ENCODE measurements at places on chromosomes 12 and 14.

DNA sequence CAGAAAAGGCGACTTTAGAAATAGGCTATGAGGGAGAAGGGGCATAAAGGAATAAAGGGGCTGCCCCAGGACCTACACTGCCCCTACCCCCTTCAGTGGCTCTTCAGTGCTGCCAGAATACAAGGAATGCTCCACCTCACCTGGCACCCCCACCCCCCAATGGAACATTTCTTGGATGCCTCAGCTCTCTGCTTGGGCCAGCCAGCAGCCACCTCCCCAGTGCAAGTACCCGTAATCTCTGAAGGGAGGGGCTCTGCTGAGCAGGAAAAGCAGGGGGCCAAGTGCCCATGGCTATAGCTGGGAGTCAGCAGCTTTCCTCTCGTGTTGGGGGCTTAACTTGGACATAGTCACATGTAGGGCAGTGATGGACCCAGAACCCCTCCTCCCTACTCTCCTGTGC is 33.3 kb downstream of the BAZ2A start:
- H3K27ac ChIP-seq = no peak overlapping the region
- H3K36me3 ChIP-seq = peaks cover 34% of the 10 kb centered on the region
- no peak for DNase-seq
- no peaks in the 10 kb centered on the region for H3K4me1 ChIP-seq

DNA sequence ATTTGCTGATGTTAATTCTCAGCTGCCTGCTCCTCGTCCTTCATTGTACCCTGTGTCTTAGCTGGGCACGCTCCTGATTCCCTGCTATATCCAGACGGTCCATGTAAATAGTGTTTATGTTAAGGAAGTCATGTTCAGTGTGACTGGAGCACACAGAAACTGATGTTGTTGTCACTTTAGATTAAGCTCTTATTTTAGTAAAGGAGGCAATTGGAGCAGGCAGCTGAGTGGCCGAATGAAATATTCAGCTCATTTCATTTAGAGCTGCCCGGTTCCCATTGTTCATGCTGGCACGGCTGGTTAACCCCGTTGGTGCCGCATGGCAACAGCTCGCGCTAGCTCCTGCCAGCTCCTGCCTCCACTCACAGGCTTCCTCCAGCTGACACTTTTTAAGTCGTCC is 446.8 kb upstream of the SOX5 start:
- no peaks in the 10 kb centered on the region for H3K27me3 ChIP-seq
- H3K36me3 ChIP-seq = no peaks in the 10 kb centered on the region
- no peak overlapping the region for H3K27ac ChIP-seq
- no peaks in the 10 kb centered on the region for H3K4me1 ChIP-seq
- H3K4me3 ChIP-seq = no peak overlapping the region
- DNase-seq = no peak

GRCh38 chr14:50797250-50798047 is 33.5 kb downstream of the NIN start:
- peaks cover 8% of the 10 kb centered on the region for H3K36me3 ChIP-seq
- H3K27me3 ChIP-seq = no peaks in the 10 kb centered on the region
- H3K27ac ChIP-seq = no peak overlapping the region

- no peaks in the 10 kb centered on the region for H3K27me3 ChIP-seq
- H3K27ac ChIP-seq = no peak overlapping the region
- peak; percentile 13 for DNase-seq
- no peaks in the 10 kb centered on the region for H3K4me1 ChIP-seq
- H3K4me3 ChIP-seq = no peak overlapping the region
Observed at GRCh38 chr12:67220065-67220464, 49.1 kb upstream of the CAND1 start.

DNA sequence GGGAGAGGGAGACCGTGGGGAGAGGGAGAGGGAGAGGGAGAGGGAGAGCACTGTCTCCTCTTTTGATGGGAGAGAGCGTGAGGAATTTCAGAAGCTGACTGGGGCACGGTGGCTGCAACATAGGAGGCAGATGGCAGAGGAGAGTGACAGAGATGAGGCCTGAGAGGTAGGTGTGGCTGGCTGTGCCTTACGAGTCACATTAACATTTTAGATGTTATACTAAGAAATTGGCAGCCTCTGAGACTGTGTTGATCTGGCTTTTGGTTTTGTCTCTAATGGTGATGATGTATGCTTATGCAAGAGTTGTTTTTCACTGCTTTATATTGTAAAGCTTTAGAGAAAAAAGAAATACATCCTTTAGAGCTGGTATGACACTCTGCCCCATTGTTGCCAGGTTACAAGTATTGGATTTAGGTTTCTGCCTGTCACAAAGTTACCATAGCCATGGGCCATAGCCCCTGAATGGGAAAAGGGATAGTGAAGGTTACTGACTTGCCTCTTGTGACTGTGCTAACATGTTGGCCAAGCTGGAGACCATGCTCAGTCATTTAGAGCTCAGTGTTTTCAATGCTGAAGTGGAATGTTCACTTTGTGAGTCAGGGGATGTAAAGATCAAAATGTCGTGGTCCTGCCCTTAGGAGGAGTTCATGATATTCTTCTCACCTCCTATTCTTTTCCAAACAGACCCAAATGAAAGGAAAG is 186.2 kb downstream of the SYNE2 start:
- H3K36me3 ChIP-seq = peaks cover 24% of the 10 kb centered on the region
- no peak for DNase-seq
- no peak overlapping the region for H3K27ac ChIP-seq
- no peak overlapping the region for H3K4me3 ChIP-seq

DNA sequence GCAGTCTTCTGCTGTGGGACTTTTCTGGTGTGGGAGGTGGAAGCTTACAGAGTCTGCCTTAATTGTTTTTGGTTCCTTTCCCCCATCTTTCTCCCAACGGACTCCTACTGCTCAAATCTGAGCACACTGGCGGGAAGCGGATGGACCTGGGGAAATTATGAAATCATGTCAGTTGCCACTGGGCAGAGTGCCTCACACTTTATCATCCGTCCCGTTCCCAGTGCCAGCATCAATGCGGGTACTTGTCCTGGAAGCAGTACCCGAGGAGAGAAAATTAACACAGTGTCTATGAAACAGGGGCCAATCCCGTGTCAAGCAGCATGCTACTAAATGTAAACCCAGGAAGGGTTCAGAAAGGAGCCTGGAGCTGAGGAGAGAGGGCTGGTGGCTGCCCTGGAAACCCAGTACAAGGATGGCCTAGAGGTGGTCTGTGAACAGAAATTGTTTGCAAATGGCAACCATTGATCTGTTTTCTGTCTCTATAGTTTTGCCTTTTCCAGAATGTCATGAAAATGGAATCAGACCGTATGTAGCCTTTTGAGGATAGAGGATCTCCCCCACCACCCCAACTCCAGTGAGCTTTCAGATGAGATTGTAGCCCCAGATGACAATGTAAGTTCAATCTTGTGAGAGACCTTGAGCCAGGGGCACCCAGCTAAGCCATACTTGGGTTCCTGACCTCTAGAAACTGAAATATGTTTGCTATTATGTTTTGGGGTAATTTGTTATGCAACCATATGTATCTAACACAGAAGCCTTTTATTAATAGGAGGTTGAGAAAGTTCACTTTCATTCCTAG is 908 bp upstream of the CDKL1 start:
- peak overlapping the region; percentile 73 for H3K4me3 ChIP-seq
- H3K4me1 ChIP-seq = peaks cover 13% of the 10 kb centered on the region
- H3K36me3 ChIP-seq = peaks cover 2% of the 10 kb centered on the region
- peaks cover 2% of the 10 kb centered on the region for H3K27me3 ChIP-seq
- DNase-seq = no peak
- no peak overlapping the region for H3K27ac ChIP-seq

- H3K27me3 ChIP-seq = no peaks in the 10 kb centered on the region
- H3K27ac ChIP-seq = no peak overlapping the region
- H3K4me3 ChIP-seq = no peak overlapping the region
Observed at GRCh38 chr14:96277890-96278289, 21.9 kb downstream of the BDKRB1 start.

GRCh38 chr12:23221926-23222325 is 597.0 kb downstream of the ETNK1 start:
- no peaks in the 10 kb centered on the region for H3K36me3 ChIP-seq
- no peak overlapping the region for H3K27ac ChIP-seq
- no peak overlapping the region for H3K4me3 ChIP-seq
- no peak for DNase-seq
- no peaks in the 10 kb centered on the region for H3K4me1 ChIP-seq

DNA sequence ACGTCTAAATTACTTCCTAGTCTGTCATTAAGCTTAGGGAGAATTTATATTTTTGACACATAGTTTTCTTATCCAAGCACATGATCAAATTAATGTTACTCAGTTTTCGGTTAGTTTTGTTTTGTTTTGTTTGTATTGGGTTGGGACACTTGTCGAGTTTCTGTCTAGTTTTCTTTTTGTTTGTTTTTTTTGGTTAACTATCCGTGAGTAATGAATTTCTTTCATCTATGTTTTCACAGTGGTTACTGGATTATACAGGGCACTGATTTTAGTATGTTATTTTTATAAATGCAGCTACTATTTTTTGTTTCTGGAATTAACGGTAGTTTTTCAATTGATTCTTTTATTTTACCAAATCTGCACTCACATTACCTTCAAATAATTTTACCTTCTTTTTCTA is 2.7 kb downstream of the KLRF1 start:
- H3K27ac ChIP-seq = no peak overlapping the region
- H3K27me3 ChIP-seq = no peaks in the 10 kb centered on the region
- H3K4me3 ChIP-seq = no peak overlapping the region
- no peaks in the 10 kb centered on the region for H3K36me3 ChIP-seq
- H3K4me1 ChIP-seq = no peaks in the 10 kb centered on the region

GRCh38 chr12:105554223-105554678 is 223.8 kb downstream of the C12orf75 start:
- no peak for DNase-seq
- H3K27me3 ChIP-seq = no peaks in the 10 kb centered on the region
- H3K36me3 ChIP-seq = no peaks in the 10 kb centered on the region

- no peaks in the 10 kb centered on the region for H3K27me3 ChIP-seq
- H3K4me1 ChIP-seq = no peaks in the 10 kb centered on the region
- no peak for DNase-seq
- H3K27ac ChIP-seq = no peak overlapping the region
Observed at GRCh38 chr14:93133464-93133863, 17.7 kb upstream of the ITPK1 start.
